ENCODE measurements at places on chromosomes 3 and 15.

DNA sequence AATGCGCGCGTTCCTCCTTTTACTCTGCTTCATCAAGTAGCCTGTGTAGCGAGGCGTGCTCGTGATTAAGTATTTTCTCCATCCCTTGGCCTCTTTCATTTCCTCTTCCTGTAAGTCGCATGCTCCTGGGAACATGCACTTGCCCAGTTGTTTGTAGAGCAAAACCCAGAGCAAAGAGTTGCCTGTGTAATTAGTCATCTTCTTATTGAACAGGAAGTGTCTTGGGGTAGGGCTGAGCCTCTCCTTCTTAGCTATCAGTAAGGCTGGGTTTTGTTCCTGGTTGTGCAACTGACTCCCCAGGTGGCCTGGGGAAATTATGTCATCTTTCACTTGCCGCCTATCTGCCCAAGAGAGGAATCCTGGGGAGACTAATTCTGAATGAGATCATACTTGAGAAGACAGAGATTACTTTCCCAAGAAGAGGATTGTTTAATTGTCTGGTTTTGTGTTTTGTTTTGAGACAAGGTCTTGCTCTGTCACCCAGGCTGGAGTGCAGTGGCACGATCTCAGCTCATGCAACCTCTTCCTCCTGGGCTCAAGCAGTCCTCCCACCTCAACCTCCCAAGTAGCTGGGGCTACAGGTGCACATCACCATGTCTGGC is 14.9 kb downstream of the LIPH start:
- DNase-seq, result peak; percentile 22

DNA sequence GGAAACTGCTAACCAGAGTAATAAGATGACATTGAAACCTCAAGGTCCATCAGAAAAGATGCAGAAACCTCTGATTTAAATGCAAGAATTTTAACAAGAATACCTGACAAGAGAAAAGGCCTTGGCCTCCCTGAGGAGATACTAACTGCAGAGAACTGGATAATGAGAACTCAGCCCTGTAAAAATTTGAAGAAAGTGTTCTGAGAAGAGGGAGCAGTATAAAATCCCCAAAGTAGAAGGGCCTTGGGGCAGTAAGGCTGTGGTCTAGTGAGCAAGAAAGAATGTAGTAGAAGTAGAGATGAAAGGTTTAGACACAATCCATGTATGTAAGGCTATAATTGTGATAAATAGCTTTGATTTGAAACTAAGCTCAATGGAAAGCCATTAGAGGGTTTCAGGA is 394.1 kb downstream of the ZBBX start:
- DNase-seq, result no peak

DNA sequence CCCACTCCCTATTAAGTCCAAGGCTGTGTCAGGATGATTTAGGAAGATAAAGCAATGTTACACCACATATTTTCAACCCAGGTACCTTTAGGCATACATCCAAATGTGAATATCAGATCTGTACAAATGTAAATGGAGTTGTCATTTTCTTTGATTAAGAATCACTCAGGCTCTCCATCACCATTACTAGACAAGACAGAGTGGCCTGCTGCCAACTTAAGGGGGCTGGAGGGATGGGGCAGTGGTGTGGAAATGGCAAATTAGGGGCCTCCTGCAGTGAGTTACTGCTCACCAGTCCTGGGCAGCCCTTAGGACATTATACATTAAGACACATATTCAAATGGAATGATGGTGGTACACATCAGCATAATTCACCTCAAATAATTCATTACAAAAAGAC is 211.0 kb downstream of the TNIK start:
- DNase-seq, result no peak

DNA sequence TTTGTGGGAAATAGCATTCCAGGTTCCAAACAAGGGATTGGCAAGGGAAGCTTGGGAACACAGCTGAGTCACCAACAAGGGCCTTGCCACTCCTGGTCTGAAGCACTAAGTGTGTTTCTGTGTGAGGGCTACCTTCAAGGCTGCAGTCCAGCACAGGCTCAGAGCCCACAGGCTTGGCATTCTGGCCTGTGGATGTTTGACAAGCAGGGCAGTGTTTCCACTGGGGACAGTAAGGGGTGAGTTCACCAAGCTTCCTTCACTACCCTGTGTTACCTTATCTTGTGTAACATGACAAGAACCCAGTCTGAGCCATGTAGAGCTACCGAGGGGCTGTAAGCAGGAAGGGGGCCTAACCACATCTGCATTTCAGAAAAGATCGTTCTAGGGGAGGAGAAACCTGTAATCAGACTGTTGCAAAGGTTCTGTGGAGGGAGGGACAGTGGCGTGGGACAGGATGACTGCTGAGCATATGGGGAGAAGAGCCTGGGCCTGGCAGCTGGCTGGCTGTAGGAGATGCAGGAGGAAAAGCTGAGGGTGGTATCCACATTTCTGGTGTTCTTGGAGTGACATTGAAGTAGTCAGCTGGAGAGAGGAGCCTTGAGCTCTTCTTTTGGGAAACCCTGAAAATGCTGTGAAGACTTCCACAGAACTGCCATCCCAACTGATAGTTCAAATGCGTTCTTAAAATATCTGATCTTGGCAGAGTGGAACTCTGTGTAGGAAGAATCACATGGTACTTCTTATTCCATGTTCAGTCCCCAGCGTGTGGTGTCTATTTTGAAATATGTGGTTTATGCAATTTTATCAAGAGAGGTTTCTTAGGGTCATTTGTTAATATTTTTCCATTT is 61.3 kb downstream of the CTDSPL start:
- DNase-seq, result no peak

GRCh38 chr3:43378066-43378935 is 92.0 kb downstream of the SNRK start:
- DNase-seq, result peak; percentile 62

- no peak for DNase-seq
Measured at GRCh38 chr15:38164507-38164906, 88.1 kb upstream of the SPRED1 start.

GRCh38 chr15:65981837-65982626 is 112.7 kb downstream of the RAB11A start:
- DNase-seq, result peak; percentile 64
